Esophagus mucosa (tissue), 1 donor: ENCODE measurements at places on chromosomes 11 and 22.

DNA sequence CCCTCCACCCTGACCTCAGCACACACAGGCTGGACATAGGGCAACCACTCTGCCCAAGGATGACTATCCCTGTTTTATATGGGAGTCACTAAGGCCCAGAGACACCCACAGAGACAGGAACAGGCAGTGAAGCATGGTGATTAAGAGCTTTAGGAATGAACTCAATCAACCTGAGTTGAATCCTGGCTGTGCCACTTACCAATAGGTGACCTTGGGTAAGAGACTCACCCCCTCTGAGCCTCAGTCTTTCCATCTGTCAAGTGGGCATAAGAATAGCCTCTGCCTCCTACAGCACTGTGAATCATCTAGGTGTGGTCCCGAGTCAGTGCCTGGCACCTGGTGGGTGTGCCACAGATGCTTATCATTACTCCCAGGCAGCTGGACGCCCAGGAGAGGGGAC, 6.8 kb downstream of the CRYBB1 start:
- peak; percentile 32 for ATAC-seq

DNA sequence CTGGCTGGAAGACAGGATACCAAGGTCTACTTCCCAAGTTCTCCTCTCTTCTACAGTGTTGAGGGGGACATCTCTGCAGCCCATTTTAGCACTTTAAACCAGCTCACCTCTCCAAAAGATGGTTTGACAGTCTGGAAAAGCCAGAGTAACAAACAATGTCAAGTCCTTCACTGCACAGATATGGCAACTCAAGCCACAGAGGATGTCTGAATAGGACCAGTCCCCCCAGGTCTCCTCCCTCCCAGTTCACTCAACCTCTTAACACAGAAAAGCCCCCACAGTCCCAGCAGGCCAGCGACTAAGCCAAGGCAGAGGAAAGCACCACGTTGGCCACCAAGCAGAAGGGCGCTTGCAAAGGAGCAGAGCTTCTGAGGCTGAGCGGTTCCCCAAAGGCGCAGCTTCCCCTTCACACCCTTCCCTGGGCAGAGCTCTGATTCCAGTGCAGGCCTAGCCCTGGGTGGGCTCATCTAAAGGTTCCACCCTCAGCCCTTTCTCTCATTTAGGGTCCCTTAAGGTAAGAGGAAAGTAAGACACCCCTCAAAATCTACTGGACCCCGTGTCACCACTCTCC, 62.7 kb downstream of the PAK1 start:
- ATAC-seq = peak; percentile 26

DNA sequence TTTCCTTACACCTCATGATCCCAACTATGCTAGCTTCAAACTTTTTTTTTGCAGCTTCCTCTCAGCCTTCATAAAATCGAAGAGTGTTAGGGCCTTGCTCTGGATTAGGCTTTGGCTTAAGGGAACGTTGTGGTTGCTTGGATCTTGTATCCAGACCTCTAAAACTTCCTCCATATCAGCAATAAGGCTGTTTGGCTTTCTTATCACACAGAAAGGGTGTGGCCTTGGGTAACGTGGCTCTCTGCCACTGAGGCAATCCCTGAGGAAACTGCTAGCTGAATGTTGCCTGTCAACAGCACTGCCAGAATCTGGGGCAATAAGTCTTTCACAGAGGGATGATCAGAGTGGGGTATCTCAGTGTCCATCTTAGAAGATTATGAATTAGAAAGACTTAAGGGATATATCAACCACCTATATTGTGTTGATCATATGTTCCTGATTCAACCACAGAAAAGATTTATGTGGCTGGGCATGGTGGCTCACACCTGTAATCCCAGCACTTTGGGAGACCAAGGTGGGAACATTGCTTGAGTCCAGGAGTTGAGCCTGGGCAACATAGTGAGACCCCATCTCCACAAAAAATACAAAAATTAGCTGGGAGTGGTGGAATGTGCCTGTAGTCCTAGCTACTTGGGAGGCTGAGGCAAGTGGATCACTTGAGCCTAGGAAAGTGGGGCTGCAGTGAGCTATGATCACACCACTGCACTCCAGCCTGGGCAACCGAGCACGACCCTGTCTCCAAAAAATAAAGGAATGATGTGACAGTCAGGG, 12.5 kb upstream of the CUL5 start:
- ATAC-seq = no peak

- no peak for ATAC-seq
Measured at GRCh38 chr11:30758012-30758411, 171.9 kb upstream of the MPPED2 start.

DNA sequence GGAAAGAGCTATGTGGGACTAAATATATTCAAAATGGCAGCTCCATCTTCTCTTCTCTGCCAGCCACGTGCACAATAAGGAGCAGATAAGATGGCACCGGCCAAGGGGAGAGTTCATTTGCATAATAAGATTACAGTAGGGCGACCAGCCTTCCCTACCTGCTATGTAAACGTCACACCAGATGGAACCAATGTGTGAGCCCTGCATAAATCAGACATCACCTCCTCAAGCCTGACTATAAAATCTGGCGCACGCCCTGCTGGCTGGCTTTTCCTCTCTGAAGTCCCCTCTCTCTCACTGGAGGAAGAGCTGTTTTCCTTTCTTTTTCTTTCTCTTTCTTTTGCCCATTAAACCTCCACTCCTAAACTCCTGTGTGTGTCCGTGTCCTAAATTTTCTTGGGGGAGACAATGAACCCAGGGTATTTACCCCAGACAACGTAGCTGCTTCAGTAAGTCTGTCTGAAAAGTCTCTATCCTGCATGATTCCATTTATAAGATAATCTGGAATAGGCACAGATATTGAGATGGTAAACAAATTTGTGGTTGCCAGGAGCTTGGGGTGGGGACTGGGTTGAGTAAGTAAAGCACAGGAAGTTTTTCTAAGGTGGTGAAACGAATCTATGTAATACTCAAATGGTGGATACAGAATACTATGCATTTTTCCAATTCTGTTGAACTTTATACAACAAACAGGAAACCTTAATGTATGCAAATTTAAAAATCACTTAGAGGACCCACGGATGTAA, 670.0 kb upstream of the KIRREL3 start:
- ATAC-seq = no peak

DNA sequence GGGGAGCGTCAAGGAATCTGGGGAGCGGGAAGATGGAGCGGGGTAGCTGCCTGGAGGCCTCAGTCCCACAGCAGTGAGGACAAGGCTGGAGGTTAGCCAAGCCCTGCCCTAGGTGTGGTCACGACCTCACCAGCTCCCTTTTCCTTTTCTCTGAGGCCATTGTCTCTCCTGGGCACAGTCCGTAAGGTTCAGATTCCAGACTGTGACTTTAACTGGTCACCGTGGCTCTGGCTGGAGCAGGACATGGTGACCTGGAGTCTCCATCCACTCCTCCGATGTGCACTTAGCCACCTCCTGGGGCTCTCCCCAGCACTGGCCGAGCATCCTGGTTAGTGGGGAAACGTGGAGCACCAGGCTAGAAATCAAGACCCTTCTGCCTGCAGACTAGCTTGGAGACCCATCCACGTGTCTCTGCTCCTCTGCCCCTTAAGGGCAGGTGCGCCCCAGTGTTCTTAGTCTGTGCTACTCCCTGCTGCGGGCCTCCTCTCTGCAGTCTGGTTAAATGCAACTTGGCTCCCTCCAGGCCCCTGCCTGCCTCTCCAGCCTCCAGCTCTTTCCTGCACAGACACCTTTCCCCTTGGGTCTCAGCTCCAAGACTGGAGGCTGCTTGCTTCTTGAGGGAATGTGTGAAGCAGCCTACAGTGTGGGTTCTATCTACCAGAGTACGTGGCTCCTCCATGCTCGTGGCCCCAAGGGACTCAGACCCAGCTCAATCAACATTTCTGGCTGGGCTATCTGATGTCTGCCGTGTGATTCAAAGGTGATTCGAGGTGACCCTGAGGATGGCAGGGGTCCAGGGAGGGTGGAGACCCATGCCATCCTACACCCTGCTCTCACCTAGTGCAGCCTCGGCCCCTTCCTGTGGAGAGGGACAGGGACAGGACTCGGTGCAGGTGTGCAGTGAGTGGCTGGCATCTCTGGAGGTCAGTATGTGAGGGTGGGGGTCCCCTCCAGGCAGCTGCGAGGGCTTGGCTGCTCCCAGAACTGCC, 5.2 kb downstream of the SLC25A1 start:
- ATAC-seq = peak; percentile 3

GRCh38 chr11:88175569-88176075, 379 bp upstream of the RAB38 start:
- ATAC-seq = no peak

GRCh38 chr11:24375931-24376330, 120.9 kb upstream of the LUZP2 start:
- no peak for ATAC-seq

GRCh38 chr22:19994851-19995610, 21.6 kb downstream of the ARVCF start:
- ATAC-seq = no peak

DNA sequence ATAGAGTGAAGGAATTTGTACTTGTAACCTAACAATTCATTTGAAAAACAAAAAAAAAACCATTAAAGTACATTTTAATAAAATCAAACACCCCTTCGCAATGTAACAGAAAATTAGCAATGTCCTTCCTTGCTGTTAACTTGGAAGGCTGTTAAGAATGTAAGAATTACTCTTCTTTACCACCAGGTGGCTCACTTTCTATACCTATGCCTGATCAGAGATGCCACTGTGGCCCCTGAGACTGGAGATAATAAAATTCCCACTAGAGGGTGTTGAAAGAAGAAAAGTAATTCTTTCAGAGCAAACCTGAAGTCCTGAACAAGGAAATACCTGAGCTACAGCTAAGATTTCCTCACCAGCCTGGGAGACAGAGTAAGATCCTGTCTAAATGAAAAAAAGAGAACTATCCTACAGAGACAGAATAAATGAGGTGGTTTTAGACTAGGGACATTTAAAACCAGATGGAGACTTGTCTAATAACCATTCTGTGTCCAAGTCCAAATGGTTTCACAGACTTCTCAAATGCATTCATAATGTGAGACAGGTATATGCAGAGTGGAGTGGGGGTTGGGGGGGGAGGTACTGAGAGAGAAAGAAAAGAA, 1089.3 kb downstream of the FAM181B start:
- no peak for ATAC-seq

GRCh38 chr11:122833846-122834464, 4.3 kb upstream of the CRTAM start:
- ATAC-seq = no peak

- peak; percentile 85 for ATAC-seq
Measured at GRCh38 chr11:113048820-113049768, 87.9 kb downstream of the NCAM1 start.

DNA sequence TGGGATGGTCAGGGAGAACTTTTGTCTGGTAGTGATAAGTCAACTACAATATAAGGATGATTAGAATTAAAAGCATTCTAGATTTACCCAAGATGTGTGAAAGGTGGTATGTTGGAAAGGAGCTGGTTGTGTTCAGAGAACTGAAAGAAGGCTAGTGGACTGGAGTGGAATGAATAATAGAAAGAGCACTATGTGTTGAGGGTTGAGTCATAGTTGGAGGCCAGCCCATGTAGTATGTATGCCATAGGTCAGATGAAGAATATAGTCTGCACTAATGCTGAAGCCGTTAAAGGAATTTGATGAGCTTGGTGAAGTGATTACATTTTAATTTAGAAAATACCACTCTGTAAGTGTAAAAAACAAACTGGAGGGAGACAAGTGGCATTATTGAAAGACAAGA, 514.1 kb downstream of the CNTN5 start:
- no peak for ATAC-seq

DNA sequence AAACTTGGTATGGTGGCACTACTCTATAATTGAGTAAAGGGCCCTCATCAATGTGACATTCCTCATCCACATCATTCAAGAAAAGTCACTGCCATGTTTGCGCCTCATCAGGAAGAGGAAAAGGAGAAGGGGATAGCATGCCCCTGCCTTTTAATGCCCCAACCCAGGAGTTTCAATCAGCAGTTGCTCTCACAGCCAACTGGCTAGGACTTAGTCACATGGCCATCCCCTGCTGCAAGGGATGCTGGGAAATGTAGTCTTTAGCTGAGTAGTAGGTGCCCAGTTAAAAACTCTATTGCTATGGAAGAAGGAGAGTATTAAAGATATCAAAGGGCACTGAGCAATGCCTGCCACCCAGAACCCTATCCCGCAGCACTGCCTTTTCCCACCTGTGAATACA, 10.9 kb upstream of the CCND1 start:
- peak; percentile 16 for ATAC-seq

GRCh38 chr11:27857014-27857413, 156.8 kb upstream of the BDNF start:
- no peak for ATAC-seq

DNA sequence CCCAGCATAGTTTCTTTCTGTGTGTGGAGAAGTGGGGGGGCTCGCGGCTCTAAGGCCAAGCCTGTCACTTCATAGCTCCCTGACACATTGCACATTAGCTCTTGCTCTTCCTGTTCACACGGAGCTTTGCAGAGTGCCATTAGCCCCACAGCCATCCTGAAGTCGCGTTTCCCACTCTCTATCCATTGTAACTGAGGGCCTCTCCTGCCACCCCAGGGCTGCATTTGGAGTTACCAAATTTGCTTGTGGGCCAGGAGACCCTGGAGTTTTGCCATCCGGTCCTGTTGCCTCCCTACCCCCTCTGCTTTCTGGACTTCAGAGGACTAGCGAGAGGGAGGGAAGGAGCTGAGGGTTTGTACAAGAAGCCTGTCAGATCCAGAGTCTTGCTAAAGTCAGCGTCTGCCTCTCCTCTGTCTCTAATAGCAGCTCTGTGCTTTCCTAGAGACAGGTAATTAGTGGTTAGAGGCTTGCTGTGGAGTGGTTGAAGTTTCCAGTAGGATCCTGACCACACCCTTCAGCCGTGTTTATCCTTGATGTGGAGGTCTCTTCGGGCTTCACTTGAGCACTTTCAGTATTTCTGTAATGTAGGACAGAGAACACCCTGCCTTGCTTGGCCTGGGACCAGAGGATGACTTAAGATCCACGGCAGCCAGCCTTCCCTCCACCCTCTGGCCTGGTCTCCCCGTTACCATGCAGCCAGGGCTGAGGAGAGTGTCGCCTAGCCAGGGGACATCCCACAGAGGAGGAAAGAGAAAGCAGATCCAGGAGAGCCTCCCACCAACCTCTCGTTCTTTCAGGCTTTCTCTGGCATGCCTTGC, 14.1 kb downstream of the DCPS start:
- peak; percentile 48 for ATAC-seq

- no peak for ATAC-seq
Measured at GRCh38 chr11:112965656-112966055, 4.4 kb downstream of the NCAM1 start.

DNA sequence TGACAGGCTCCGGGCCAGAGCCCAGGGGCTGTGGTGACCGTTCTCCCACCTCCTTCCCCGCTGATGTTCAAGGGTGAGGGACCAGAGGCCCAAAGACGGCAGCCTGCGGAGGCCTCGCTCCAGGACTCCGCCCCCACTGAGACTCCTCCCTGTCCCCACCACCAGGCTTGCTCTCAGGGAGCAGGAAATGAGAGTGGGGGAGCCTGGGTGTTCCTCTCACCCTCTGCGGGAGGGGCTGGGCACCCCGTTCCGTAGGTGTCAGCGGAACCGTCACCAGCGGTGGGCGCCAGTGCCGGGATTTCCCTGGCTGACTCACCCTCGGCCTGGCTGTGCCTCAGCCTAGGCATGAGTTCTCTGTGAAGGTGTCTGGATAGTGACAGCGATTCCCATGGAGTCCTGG, 15.7 kb downstream of the DAGLA start:
- peak; percentile 74 for ATAC-seq
